ENCODE measurements at places on chromosomes 3 and 15. TPM values are rescaled to one million over a fixed set of nuclear protein-coding genes. Genes with fewer than 3 reads are reported as not detected.

- DNase-seq, result no peak
- no peaks in the 10 kb centered on the region for H3K4me1 ChIP-seq
- no peak overlapping the region for H3K4me3 ChIP-seq
- H3K36me3 ChIP-seq, result no peaks in the 10 kb centered on the region
- H3K27ac ChIP-seq, result no peak overlapping the region
These were observed 14.8 kb downstream of the SOX14 start for GRCh38 chr3:137778941-137779340.

DNA sequence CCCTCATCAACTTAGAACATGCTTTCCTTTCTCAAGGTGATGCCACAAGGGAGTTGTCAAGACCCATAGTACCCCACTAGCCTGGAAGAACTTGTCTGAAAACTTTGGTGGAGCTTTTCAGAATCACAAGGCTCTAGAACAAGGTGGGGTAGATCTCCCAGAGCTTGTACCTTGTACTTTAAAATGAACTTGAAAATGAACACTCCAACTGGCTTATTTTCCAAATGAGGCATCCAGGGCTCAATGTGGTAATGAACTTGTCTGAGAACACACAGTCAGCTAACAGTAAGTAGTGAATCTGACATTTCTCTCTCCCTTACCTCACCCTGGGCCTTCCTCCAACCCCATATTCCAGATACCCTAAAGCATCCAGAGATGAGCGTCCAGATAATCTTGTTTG is 81.8 kb upstream of the THBS1 start:
- H3K4me3 ChIP-seq, result no peak overlapping the region
- no peaks in the 10 kb centered on the region for H3K27me3 ChIP-seq
- H3K27ac ChIP-seq, result no peak overlapping the region

GOLGA6A gene
- not detected for total RNA-seq

GRCh38 chr3:183396662-183397391 is 31.6 kb downstream of the MCF2L2 start:
- H3K27ac ChIP-seq, result no peak overlapping the region
- H3K36me3 ChIP-seq, result no peaks in the 10 kb centered on the region
- no peak for DNase-seq
- H3K4me1 ChIP-seq, result no peaks in the 10 kb centered on the region
- H3K4me3 ChIP-seq, result no peak overlapping the region

DNA sequence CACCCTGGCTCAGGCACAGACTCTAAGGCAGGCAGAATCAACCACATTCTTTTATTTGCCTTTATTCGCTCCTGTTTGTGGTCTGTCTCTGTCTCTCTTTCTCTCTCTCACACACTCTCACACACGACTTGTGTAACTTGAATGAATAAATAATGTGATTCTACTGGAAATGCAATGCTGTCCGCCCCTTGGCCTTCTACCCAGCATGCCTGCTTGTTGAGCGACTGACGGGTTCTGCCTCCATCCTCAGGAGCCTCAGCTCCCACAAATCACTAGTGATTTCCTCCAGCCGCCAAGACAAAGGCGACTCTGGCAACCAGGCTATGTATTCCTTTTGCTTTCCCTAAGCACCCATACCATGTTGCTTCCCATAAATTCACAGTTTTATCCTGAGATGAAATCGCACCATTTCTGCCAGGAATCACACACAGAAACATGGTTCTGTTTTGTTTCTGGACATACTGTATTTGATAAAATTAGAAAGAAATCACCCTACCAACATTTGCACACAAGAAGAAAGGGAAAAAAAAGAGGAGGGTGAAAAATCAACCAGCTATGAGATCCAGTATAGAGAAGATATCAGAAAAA is 460.8 kb downstream of the MAGI1 start:
- H3K27ac ChIP-seq, result no peak overlapping the region
- no peaks in the 10 kb centered on the region for H3K27me3 ChIP-seq
- DNase-seq, result no peak
- H3K36me3 ChIP-seq, result no peaks in the 10 kb centered on the region
- H3K4me3 ChIP-seq, result no peak overlapping the region

DNA sequence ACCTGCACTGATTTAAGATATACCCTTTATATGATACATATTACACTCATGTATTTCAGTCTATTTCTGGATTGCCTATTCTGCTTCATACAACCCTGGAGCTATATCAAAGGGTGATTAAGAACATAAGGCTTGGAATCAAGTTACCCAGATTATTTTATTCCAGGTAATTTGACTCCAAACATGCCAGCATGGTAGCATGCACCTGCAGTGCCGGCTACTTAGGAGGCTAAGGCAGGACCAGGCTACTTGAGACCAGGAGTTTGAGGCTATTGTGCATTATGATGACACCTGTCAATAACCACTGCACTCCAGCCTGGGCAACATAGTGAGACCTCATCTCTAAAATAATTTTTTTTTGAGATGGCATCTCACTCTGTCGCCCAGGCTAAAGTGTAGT is 50.4 kb upstream of the NEO1 start:
- H3K4me1 ChIP-seq, result no peaks in the 10 kb centered on the region
- no peaks in the 10 kb centered on the region for H3K36me3 ChIP-seq
- H3K27me3 ChIP-seq, result no peaks in the 10 kb centered on the region
- H3K4me3 ChIP-seq, result no peak overlapping the region

ITGA11 gene
- total RNA-seq, result 0.13 TPM

DNA sequence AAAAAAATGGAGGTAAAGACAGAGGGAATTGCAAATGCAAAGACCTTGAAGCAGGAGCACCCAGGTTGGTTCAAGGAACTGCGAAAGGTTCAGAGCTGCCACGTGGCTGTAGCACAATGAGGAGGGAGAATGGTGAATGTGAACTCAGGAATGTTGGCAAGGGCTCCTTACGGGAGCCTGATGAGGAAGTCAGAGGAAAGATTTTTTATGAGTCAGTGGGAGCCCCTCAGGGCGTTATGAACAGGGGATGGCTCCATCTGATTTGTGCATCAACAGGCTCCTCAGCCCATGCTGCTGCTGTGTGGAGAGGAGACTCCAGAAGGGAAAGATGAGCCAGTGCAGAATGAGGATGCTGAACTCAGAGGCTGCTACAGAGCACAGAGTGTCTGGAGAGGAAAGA is 194.4 kb downstream of the ARRDC4 start:
- H3K27me3 ChIP-seq, result no peaks in the 10 kb centered on the region
- H3K4me1 ChIP-seq, result no peaks in the 10 kb centered on the region
- no peaks in the 10 kb centered on the region for H3K36me3 ChIP-seq
- no peak for DNase-seq
- H3K27ac ChIP-seq, result no peak overlapping the region

GRCh38 chr3:58564456-58565160 is 12.6 kb downstream of the FAM107A start:
- DNase-seq, result no peak
- H3K4me1 ChIP-seq, result 0 out of 2 replicates have a peak, but pooled peaks cover 3% of the 10 kb centered on the region
- no peaks in the 10 kb centered on the region for H3K36me3 ChIP-seq
- no peaks in the 10 kb centered on the region for H3K27me3 ChIP-seq
- H3K4me3 ChIP-seq, result no peak overlapping the region

C3orf20 gene
- 1.6 TPM for total RNA-seq

POLQ gene
- 14.5 TPM for total RNA-seq

GRCh38 chr15:59950603-59951388 is 53.3 kb upstream of the FOXB1 start:
- H3K27ac ChIP-seq, result no peak overlapping the region
- H3K4me3 ChIP-seq, result no peak overlapping the region
- no peaks in the 10 kb centered on the region for H3K36me3 ChIP-seq
- H3K4me1 ChIP-seq, result no peaks in the 10 kb centered on the region

LSAMP gene
- 7.2 TPM for total RNA-seq

GOLGA6L7 gene
- total RNA-seq, result not detected

COL8A1 gene
- total RNA-seq, result 0.10 TPM

DNA sequence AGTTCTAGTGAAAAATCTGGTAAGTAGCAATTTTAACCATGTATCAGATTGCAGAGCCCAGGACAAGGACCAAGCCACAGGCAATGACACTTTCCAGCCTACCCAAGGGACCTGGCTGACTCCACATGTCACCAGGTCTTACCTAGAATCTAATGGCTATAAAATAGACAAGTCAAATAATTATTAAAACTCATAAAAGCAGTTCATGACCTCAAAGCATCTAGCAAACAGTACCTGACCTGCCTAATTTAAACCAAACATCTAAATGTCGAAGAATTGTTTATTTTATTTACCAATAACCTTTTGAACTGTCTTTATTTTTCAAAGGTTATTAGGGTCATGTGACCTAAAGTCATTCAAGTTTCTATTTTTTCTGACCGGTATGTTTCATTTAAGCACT is 35.6 kb upstream of the MKRN3 start:
- no peaks in the 10 kb centered on the region for H3K36me3 ChIP-seq
- H3K27me3 ChIP-seq, result no peaks in the 10 kb centered on the region
- H3K4me3 ChIP-seq, result no peak overlapping the region

DNA sequence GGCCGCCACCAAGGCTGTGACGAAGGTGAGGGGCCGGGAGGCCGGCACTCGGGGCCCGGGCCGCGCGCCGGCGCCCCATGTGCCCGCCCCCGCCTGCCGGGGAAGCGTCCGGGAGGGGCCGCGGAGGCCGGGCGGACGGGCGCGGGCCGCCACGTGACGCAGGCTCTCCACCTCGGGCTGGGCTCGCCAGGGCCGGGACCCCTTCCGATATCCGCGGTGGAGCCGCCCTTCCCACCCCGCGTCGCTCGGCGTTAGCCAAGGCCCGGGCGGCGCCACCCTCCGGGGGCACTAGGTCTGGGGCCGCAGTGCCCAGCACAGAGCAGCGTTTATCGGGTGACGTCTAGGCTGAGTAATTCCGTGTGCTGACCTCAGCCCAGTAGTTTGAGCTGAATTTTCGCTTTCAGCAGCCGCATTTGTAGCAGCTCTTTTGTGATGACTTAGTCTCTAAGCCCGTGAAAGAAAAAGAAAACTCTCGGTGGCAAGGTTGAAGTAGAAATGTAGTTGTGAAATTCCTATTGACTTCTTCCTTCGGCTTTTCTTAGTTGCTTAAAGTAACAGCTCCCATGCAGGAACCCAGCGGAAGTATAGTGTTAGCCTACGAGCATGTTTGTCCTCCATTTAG is 885 bp downstream of the CDV3 start:
- H3K27me3 ChIP-seq, result no peaks in the 10 kb centered on the region
- H3K4me1 ChIP-seq, result peaks cover 18% of the 10 kb centered on the region
- peak; percentile 58 for DNase-seq
- H3K27ac ChIP-seq, result peak overlapping the region; percentile 95
- peaks cover 5% of the 10 kb centered on the region for H3K36me3 ChIP-seq
- peak overlapping the region; percentile 91 for H3K4me3 ChIP-seq

GRCh38 chr3:145857956-145858355 is 303.0 kb downstream of the PLOD2 start:
- no peak overlapping the region for H3K4me3 ChIP-seq
- no peaks in the 10 kb centered on the region for H3K27me3 ChIP-seq
- no peaks in the 10 kb centered on the region for H3K36me3 ChIP-seq
- no peaks in the 10 kb centered on the region for H3K4me1 ChIP-seq
- peak; percentile 4 for DNase-seq
- H3K27ac ChIP-seq, result no peak overlapping the region

- no peak overlapping the region for H3K4me3 ChIP-seq
- no peak overlapping the region for H3K27ac ChIP-seq
- H3K27me3 ChIP-seq, result peaks cover 2% of the 10 kb centered on the region
- no peaks in the 10 kb centered on the region for H3K4me1 ChIP-seq
- DNase-seq, result no peak
- H3K36me3 ChIP-seq, result no peaks in the 10 kb centered on the region
These were observed 62.1 kb upstream of the CCDC54 start for GRCh38 chr3:107315141-107315540.

DNA sequence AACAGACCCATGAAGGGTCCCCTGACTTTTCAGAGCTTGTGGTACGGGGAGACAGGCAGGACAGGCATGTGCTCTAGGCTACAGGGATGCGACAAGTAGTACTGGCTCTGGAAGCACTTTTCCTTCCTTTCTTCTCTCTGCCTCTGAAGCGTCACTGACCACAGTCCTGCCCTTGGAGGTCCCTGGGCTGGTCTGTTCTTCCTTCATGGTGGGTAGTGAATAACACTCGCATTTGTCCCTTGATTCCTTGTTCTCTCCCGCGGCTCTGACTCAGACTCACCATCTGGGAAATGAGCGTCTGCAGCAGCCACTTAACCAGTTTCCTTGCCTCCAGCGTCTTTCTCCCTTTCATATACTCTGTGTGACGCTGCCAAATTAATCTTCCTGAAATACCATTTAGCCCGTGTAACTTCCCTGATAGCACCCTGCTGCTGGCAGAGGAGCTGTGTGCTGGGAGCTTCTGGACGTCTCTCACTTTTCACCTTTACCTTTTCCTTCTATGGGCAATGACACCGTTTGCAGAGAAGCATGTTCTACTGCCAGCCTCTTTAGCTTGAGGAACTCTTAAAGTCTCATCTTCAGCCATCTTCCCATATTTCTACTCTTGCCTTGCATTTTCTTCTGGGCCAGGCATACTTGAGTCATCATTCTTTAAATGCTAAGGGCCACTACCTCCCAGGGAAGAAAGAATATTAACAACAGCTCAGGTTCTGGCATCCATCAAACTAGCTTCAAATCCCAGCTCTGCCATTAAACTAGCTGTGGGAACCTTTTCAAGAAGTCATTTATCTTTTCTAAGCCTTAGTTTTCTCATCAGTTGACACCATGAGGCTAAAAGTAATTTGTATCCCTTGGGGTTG is 33.6 kb downstream of the TMEM45A start:
- H3K4me3 ChIP-seq, result no peak overlapping the region
- H3K27ac ChIP-seq, result no peak overlapping the region
- no peaks in the 10 kb centered on the region for H3K27me3 ChIP-seq
- DNase-seq, result no peak
- H3K36me3 ChIP-seq, result no peaks in the 10 kb centered on the region

- H3K4me3 ChIP-seq, result no peak overlapping the region
- H3K36me3 ChIP-seq, result no peaks in the 10 kb centered on the region
- no peaks in the 10 kb centered on the region for H3K27me3 ChIP-seq
- no peak overlapping the region for H3K27ac ChIP-seq
- H3K4me1 ChIP-seq, result no peaks in the 10 kb centered on the region
These were observed 67.5 kb upstream of the LCTL start for GRCh38 chr15:66633041-66633937.

- H3K4me1 ChIP-seq, result no peaks in the 10 kb centered on the region
- peaks cover 9% of the 10 kb centered on the region for H3K27me3 ChIP-seq
- H3K27ac ChIP-seq, result no peak overlapping the region
- DNase-seq, result no peak
- H3K4me3 ChIP-seq, result no peak overlapping the region
These were observed 1.5 kb downstream of the ECE2 start for GRCh38 chr3:184277366-184277765.

GADL1 gene
- not detected for total RNA-seq

APOD gene
- total RNA-seq, result not detected

Data from GM12878 (cell line).